Cardiac septum (tissue), 1 donor: ENCODE measurements at places on chromosomes 1 and 21. TPM values are rescaled to one million over a fixed set of nuclear protein-coding genes. Genes with fewer than 3 reads are reported as not detected.

DNA sequence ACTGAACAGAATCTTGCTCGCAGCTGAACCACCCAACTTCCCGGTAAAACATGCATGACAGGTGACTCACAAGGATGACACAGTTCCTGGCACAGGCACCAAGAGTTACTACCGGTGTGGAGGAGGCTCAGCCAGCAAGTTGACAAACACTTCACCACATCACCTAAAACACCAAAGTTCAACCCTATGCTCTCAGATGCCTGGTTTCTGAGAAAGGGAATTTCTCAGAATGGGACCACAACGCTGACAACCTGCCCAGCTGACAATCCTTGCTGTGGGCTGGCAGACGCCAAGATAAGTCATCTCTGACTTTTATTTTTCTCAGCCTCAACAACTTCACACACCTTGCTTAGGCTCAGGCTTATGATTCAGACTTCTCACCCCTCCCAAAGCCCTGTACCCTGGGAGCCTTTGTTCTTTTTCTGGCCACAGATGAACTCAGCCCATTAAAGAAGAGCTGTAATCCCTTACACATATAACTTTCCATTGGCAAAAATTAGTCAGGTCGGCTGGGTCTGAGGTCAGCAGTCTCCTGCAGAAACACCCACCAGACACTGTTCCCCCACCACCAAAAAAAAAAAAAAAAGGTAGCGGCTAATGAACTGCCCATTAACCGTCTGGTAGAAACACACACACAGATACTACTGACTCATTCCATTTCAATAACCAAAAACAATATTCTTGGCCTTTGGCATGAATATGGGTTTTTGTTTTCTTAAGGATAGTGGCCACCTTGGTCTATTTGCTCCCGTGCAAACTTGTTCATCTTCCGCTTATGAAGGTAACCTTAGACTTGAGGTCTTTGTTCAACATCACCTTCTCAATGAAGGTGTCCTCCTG lies 10.8 kb upstream of the TIAM1 start:
- no peak for DNase-seq

The NCMAP gene
- total RNA-seq, result not detected

DNA sequence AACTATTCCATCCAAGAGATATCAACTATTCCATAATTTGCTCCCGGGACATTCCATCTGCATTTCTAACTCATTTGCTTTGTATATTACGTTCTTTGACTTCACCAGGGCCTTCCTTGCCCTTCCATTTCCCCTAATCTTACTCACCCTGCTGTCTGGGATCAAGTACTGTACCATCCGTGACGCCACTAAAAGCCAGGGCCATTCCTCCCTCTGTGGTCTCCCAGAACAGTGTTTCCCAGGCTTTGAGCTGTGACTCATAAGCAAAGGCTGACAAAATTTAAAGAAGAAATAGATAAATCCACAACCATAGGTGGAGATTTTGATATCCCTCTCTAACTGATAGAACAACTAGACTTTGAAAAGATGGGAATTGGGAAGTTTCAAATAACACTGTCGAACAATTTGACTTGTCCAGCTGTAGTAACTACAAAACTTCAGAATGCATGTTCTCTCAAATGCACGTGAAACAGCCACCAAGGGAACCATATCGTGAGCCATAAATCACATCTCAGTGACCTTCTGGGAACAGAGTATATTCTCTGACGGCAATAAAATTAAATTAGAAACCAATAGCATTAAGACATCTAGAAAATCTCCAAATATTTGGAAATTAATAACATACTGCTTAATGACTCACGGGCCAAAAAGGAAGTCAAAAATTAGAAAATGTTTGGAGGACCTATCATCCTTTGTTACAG lies 501.0 kb downstream of the SETD4 start:
- DNase-seq, result no peak

The CLCA4 gene
- total RNA-seq, result 0.13 TPM

DNA sequence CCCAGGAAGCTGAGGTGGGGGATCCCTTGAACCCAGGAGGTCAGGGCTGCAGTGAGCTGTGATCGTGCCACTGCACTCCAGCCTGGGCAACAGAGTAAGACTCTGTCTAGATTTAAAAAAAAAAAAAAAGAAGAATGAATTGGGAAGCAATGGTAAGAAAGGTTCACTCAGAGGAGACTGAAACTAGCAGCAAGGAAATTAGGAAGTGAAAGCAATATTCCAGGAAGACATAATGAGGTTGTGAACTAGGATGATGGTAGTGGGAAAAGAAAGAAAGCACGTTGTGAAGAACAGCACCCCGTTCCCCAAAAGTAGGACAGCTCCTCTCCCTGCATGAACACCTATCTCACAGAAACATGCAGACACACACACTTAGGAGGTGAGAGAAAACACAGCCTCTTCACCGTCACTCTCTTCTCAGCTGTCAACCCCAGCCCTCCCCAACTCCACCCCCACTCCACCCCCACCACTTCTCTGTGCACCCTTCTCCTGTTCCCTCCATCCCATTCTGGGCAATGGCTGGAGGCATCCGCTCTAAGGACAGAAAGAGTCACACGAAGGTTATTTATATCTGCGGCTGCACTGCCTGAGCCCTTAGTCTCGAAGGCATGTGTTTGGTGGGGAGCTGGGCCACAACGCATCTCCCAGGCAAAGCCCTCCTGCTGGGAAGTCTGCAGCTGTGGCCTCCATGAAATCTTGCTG lies 101.8 kb upstream of the LPGAT1 start:
- no peak for DNase-seq

GRCh38 chr21:44267655-44268142 lies 6.0 kb upstream of the DNMT3L start:
- no peak for DNase-seq

DNA sequence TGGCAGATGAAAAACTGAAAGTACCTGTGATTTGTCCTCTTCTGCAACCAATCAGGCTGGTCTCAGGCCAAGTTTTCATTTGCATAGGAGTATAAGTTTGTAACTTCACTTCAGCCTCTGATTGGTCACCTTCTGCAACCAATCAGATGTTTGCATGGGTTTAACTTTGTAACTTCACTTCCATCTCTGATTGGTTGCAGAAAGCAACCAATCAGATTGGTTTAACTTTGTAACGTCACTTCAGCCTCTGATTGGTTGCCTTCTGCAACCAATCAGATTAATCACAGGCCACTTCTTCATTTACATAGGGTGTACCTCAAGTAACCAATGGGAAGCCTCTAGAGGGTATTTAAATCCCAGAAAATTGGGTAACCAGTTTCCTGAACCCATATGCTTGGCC lies 18.9 kb upstream of the TUT4 start:
- DNase-seq, result no peak

GRCh38 chr1:28365864-28366263 lies 3.7 kb upstream of the PHACTR4 start:
- no peak for DNase-seq

The COL6A2 gene
- total RNA-seq, result 157 TPM

- no peak for DNase-seq
Measured at GRCh38 chr1:45557422-45557944, 6.9 kb downstream of the AKR1A1 start.

GRCh38 chr1:189619682-189620332 lies 857.9 kb downstream of the BRINP3 start:
- no peak for DNase-seq

The LCE1B gene
- not detected for total RNA-seq

The NKAIN1 gene
- 0.11 TPM for total RNA-seq

GRCh38 chr1:107954719-107955415 lies 10.1 kb downstream of the VAV3 start:
- DNase-seq, result no peak

- DNase-seq, result no peak
Measured at GRCh38 chr21:36461918-36462486, 17.9 kb downstream of the CLDN14 start.

GRCh38 chr1:154521695-154522094 lies 19.5 kb upstream of the SHE start:
- DNase-seq, result no peak

The CHI3L2 gene
- 0.57 TPM for total RNA-seq

The RNU1-4 gene
- 6,195 TPM for total RNA-seq

The FAM163A gene
- 0.16 TPM for total RNA-seq

The COL9A2 gene
- total RNA-seq, result 1.3 TPM

- DNase-seq, result no peak
Measured at GRCh38 chr1:204084247-204084772, 11.4 kb downstream of the SOX13 start.

GRCh38 chr1:217089361-217090014 lies 366.3 kb upstream of the ESRRG start:
- DNase-seq, result no peak

The IGSF5 gene
- 3.8 TPM for total RNA-seq

The CAPN8 gene
- not detected for total RNA-seq

DNA sequence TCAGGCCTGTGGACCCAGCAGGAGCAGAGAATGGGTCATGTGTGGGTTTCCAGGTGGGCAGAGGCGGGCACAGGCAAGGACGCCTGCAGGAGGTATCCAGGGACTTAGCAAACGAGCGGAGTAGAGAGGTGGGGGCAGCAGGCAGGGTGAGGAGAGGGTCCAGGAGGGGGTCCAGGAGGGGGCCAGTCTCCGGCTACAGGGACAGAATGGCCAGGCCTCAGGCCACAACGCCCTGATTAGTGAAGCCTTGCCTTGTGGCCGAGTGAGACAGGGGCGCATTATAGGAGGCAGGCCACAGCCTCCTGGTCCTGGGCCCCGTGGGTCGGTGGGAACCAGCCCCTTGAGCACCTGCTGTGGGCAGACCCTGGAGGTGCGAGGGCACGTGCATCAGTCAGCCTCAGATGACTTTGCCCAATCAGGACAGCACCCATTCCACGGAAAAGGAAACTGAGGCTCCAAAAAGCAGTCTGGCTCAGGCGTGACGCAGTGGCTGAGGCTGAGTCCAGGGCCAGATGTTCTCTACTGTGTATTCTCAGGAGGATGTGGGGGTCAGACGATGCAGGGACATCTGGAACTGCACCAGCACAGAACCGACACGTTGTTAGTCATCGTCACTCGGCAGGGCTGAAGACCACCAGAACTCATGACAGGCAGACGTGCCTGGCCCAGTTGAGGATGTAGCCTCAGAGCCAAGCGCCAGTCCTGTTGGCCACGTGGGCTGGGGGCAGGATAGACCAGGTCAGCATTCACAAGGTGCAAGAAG lies 113.7 kb downstream of the CRYAA start:
- DNase-seq, result peak; percentile 64

GRCh38 chr1:235320521-235321179 lies 7.3 kb downstream of the ARID4B start:
- no peak for DNase-seq

The CAMK1G gene
- total RNA-seq, result not detected

- no peak for DNase-seq
Measured at GRCh38 chr1:109198745-109199144, 15.0 kb upstream of the SARS1 start.

The CFHR4 gene
- not detected for total RNA-seq

The MFAP2 gene
- total RNA-seq, result 4.8 TPM

The FALEC gene
- 0.46 TPM for total RNA-seq

GRCh38 chr1:159979257-159979656 lies 25.2 kb upstream of the SLAMF9 start:
- DNase-seq, result no peak

GRCh38 chr1:170568197-170568596 lies 36.2 kb downstream of the GORAB start:
- DNase-seq, result no peak

DNA sequence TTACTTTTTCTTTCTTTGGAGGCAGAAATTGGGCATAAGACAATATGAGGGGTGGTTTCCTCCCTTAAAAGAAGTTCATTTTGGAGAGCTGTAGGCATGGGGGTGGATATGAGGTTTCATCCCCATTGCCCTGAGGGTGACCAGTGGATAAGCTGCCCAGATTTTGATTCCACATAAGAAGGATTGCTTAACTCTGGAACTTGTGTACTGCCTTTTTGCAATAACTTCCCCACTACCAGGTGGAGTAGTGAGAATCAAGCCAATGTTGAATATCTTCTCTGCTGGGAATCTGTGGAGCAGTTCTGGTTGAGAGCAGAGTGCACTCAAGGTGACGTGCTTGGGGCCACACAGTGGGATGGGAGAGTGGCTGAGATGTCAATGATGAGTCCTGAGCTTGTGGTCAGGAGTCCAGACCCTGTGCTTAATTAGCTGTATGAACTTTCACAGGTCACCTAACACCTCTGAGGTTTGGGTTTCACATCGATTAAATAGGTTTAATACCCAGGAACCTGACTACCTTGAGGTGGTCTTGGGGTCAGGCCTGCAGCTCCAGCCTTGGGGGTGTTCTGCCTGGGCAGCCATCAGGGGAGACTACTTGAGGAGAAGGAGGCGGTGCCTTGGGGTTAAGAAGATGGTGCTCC lies 152.9 kb downstream of the FCRL5 start:
- DNase-seq, result no peak

DNA sequence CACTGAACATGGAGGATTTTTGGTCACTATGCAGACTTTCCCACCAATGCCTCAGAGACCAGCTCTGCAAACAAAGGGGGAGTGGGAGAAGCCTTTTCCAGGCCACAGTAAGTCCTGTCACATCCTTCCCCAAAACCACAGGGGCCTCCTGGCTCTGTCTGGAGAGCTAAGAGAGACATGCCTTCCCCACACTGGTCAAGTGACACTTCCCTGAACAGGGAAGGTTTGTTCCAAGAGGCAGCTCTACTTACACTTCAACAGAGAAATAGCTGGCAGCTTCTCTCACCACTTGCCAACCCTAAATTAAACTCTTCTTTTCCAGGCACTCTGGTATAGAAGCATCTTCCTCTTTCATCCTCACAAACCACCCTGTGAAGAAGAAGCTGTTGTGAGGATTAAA lies 39.7 kb downstream of the EDN2 start:
- no peak for DNase-seq

The CHRM3 gene
- 0.40 TPM for total RNA-seq

The GPX7 gene
- total RNA-seq, result 12.7 TPM

DNA sequence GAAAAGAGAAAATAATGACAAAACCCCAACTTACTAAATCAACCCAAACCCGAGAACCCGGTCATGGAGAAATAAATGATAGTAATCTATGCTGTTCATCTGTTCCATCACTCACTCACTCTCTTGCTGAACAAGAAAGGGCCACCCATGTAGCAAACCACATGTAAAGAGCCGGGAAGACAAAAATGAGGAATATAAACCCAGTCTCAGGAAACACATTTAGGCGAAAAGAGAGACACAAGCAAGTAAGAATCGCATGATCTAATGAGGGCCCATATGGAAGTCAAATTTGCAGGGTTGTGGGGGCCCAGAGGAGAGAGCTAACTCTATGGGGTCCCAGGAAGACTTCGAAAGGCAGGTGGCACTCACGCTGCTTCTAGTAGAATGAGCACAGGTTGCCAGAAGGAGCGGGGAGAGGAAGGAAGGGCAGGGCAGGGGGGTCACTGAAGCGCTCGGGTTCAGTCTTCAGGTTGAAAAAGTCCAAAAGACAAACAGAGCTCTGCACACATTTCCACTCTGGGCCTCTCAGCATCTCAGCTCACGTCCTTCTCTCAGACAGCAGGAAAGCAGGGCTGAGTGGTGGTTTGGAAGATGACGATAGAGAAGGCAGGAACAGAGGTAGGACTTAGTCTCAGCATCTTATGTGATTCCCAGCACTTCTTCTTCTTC lies 142.9 kb upstream of the KRTAP19-8 start:
- no peak for DNase-seq
